ENCODE measurements at places on chromosomes 7 and 10. TPM values are rescaled to one million over a fixed set of nuclear protein-coding genes. Genes with fewer than 3 reads are reported as not detected.

DNA sequence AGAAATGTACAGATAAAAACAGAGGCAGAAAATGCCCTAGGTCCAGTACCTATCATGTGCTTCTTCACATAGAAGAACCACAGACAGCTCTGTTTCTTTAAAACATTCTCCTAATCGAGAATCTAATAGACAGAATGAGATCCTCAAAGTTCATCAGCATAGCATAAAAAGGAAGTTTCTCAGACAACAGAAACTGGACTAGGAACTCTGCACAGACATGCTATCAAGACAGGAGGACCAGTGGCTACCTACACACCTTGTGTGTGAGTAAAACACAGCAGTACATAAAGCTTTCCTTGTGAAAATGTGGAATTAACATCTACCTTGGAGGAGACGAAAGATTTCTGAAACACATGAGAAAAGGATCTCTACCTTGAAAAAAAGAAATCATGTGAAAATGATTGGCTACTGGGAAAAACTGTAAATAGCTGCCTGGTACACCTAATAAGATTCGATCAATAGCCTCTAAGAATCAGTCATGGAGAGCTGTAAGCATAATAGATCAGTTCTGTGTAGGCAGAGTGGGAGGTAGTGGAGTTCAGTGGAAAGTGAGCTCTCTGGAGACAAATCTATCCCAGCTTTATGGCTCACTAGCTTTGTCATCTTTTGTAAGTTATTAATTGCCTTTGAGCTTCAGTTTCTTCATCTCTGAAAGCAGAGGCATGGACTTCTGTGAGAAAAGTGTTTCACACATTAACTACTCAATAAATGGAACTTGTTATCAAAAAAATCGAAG, 26.7 kb downstream of the ELAPOR2 start:
- no peak for DNase-seq

DNA sequence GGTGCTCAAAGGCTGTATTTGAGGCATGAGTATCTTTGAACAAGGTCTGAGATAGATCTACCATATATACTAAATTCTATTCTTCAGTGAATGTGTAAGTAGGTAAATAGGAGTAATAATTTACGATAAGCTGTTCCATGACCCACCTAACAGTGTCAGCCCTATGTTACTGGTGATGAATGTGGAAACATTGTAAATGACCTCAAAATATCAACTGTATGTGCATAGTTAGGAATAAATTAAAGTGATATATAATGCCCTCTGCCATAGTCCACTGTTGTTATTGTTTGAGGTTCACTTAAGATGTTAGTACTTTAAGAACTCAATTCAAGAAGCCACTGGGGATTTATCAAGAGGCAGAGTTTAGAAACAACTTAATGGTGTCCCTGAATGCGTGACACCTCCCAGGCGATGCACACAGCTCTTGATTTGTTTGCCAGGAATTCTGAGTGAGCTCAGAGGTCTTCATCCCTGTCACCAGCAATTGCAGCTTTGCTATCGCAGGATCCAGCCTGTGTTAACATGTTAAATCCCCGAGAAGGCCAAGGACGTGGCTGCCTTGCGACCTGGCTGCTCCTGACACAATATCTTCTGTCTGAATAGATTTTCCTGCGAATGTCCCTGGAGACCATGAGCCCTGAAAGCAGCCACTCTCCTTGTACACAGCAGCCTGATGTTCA, 104.9 kb downstream of the KLF6 start:
- no peak for DNase-seq

DNA sequence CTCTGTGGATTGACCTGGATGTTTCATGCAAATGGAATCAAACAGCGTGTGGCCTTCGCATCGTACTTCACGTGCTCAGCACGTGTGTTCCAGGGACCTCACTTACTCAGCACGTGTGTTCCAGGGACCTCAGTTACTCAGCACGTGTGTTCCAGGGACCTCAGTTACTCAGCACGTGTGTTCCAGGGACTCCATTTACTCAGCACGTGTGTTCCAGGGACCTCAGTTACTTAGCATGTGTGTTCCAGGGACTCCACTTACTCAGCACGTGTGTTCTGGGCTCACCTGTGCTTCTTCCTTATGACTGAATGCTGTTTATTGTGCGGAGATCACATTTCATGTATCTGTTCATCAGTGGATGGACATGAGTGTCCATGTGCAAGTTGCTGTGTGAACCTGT, 22.0 kb downstream of the INPP5A start:
- DNase-seq: no peak

- DNase-seq: no peak
Observed at GRCh38 chr7:37923996-37924395, 3.6 kb downstream of the EPDR1 start.

- DNase-seq: no peak
Observed at GRCh38 chr7:156104501-156105336, 292.5 kb upstream of the SHH start.

- peak; percentile 41 for DNase-seq
Observed at GRCh38 chr10:1050145-1050544, 1.2 kb upstream of the IDI1 start.

DNA sequence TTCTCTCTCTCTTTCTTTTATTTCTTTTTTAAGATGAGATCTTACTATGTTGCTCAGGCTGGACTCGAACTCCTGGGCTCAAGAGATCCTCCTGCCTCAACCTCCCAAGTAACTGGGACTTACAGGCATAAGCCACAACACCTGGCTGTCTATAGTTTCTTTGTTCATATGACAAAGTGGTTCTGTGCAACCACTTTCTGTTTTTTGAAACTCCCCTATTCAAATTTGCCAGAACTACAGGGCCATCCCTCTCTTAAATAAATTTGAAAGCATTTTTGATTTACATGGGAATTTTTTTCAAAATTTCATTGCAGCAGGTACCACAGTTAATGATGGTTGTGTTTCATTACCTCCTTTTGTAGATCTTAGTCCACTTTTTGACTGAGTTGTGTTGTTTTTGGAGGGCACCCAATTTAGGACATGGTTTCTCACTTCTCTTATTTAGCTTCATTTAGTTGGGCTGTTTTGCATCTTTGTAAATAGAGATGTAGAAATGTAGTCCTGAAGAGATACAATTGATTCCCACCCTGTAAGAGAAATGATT, 119.2 kb downstream of the LRRC4 start:
- no peak for DNase-seq

DNA sequence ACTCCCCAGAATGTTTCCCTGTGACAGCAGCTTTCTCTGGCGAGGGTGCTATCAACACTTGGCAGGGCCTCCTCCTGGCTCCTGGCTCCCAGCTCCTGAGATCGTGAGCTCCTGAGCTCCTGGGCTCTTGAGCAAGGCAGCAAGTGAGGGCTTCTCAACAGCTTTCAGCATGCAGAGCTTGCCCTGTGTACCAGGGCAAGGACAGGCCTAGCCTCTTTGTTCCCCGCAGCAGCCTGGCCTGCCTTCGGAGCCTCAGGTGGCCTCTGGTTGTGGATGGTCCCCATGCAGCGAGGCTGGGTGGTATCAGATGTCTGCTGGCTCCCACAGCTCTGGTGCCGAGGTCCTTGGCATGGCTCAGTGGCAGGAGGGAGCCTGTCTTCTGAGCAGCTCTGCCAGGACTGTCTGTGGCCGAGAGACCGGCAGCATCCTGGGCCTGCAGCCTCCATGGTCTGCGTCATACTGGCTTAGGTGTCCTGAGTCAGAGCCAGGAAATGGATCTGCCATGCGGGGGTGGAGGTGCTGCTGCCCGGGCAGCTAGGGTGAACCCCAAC, 44.2 kb downstream of the ZMIZ1 start:
- DNase-seq: peak; percentile 91

DNA sequence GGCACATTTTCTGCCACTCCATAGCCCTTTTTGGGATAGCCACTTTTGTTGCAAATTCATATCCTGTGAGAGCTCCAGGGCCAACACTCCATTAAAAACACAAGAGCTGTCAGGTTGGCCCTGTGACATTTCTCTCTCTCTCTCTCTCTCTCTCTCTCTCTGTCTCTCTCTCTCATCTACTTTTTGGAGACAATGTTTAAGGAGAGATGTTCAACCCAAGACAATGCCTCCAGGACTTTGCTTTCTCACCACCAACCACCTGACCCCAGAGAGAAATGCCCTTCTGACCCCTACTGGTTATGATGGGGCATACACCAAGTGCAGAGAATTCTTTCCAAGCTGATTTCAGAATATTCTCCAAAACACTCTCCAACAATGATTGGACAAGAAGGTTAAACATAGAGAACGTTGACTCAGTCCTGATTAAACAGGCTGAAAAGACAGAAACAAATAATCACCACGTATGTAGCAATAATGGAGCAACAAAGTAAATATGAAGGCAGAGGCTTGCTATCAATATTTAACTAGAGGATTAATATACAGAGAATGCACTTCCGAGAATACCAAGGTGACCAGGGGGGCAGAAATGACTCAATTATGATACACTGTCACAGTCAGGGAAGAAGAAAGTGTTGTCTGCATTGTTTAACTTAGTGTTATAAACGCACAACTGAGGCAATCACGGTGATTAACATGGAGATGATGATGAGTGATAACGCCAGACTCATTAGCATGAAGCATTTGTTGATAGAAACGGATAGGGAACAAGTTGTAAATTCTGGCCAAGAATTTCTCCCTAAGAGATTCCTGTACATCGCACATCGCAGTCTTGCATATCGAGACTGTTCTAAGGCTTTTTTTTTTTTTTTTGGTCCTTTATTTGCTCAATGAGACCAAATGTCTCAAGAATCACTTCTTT, 178.5 kb downstream of the NRP1 start:
- DNase-seq: peak; percentile 99

- no peak for DNase-seq
Observed at GRCh38 chr10:101563007-101563406, 25.1 kb downstream of the POLL start.

DNA sequence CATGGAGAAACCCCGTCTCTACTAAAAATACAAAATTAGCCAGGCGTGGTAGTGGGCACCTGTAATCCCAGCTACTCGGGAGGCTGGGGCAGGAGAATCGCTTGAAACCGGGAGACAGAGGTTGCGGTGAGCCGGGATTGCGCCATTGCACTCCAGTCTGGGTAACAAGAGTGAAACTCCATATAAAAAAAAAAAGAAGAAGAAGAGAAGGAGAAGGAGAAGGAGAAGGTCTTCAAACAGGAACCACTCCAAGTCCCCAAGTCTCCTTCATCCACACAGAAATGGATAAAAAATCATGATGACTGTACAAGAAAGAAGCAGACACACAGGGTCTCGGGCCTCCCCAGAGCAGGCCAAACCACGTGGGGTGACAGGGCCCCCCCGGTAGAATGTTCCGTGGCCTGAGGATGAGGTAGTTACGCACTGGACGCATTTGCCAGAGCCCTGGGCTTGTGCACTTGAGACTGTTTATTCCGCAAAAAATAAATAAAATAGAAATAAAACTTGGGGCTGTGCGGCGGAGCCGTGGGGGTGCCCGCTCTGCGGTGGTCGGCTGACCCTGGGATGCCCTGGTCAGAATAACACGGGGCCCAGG, 15.8 kb downstream of the VENTX start:
- DNase-seq: no peak

- no peak for DNase-seq
Observed at GRCh38 chr7:16916738-16917137, 35.0 kb upstream of the AGR3 start.

DNA sequence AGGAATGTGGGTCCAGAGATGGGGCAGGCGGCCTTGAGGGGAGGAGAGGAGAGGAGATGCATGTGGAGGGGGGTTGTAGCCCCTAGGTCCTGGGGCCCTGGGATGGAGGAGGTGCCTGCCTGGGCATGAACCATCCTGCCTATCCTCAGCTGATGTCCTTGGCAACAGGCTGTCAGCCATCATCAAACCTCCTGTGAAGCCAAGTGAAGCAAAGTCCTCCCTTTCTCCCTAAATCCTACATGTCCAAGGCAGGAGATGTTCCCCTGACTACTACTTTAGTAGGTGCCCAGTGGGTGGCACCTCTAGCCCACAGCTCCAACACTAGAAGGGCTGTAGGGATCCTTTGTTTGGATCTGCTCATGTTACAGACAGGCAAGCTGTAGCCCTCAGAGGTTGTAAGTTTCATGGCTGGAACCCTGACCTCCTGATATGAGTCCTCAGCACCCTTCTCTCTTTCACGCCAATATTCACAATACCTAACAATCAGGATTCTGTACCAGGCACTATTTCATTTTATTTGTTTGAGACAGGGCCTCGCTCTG, 66.6 kb upstream of the SYPL1 start:
- peak; percentile 42 for DNase-seq

GRCh38 chr7:1246871-1247526, 14.3 kb downstream of the UNCX start:
- DNase-seq: no peak

- DNase-seq: no peak
Observed at GRCh38 chr10:62907470-62908212, 91.5 kb upstream of the EGR2 start.

DNA sequence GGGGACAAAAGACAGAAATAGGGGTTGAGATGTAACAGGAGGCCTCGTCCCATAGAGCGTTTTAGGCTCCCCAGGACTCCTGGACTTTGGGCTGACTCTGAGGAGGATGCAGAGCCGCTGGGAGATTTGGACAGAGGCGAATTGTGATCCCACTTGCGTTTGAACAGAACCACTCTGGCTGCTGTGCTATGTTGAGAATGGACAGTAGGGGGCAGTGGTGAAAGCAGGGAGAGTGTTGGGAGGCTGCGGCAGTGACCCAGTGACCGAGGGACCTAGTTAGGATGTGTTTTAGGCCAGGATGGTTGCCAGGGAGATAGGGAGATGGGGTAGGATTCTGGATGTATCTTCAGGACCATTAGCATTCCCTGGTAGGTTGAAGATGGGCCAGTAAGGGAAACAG, 271.6 kb downstream of the CCDC3 start:
- DNase-seq: no peak

GRCh38 chr10:86402283-86402941, 35.8 kb upstream of the GRID1 start:
- no peak for DNase-seq

- peak; percentile 95 for DNase-seq
Observed at GRCh38 chr10:3248526-3249306, 76.1 kb upstream of the PITRM1 start.

DNA sequence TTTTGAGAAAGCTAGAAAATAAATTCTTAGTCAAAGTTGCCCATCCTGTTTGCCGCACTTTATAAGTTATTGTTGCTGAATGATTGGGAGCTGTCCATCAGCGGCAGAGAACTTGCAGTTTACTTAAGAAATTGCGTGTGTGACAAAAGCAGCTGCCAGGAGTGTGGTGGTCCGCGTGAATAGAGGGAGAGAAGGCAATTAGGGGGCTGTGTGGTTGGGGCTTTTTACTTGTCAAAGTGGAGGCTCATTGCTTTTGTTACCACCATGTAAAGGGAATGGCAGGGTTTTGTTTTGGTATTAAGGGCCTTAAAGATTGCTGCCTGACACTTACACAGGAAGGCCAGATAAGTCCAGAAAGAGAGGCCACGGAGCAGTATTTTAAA, 177.8 kb downstream of the TCF7L2 start:
- DNase-seq: no peak

Gene ZMIZ2
- 5.5 TPM for total RNA-seq

Gene MYH16
- 0.53 TPM for total RNA-seq

Gene CALCR
- not detected for total RNA-seq

Gene ASB4
- total RNA-seq: under 0.01 TPM

Gene AZGP1
- 1.2 TPM for total RNA-seq

Gene C10orf67
- total RNA-seq: 0.26 TPM

Gene TLX1
- not detected for total RNA-seq

Gene GDF2
- not detected for total RNA-seq

Gene AKAP9
- total RNA-seq: 34.5 TPM

Gene ANKRD61
- total RNA-seq: not detected

Gene TMEM178B
- under 0.01 TPM for total RNA-seq

Gene WDR86
- 0.13 TPM for total RNA-seq
